ENCODE measurements at places on chromosomes 1 and 21.
A peak's percentile ranks its signal among the peaks of the same experiment; 100 is the strongest.

DNA sequence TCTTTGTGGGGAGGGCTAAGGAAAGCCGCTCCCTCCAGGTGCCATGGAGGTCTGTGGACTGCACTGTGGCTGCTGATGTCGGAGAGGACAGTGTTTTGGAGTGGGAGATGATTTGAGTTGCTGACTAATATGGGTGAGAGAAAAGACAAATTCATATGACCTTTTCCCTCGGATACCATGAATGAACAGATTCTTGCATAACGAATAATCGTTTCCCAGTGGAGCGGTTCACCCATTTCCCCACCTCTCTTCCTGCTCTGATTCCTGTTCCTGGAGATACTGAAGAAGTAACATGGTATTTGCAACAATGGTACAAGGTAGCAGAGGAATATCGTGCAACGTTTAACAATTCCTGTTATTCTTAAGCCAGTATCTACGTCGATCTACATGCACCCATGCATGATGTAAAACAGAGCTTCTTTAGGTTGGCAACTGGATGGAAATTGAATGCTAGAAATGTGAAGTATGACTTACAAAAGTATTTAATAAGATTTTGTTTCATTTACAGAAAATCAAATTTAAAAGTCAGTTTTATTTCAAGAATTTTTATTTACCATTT lies 227.1 kb downstream of the TOMM20 start:
- no peak for DNase-seq

GRCh38 chr1:45033356-45033755 lies 21.3 kb downstream of the UROD start:
- DNase-seq = no peak

DNA sequence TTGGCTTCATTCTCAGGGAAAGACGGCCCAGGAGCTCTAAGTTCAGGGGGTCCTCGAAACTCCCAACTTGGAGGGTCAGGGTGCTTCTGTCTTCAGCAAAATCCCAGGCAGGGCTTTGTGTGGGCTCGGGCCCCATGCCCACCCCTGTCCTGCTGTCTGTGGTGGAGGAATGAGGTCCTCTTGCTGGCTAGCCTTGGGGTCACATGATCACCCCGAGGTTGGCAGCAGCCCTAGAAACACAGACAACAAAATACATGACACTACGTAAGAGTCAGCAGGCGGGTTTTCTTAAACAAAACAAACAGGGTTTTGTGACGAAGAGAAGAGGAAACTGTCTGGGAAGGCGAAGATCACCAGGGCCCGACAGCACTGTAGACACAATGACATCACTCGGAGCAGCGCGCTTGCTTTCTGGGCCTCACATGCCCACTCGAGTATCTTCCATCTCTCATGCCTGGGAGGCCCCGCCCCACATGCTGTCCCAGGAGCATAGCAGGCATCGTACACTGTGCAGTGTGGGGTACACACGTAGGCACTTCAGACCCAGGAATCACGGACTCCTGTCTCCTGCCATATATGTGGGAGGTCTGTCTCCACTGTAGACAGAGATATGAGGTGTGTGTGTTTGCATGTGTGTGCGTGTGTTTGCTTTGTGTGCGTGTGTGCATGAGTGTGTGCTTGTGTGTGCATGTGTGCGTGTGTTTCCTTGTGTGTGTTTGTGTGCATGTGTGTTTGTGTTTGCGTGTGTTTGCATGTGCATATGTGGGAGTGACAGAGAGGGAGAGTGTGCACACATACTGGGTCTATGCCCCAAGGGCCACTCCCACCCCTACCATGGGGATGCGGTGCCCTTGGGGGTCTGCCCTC lies 94.7 kb downstream of the SIK1 start:
- no peak for DNase-seq

- no peak for DNase-seq
Measured at GRCh38 chr21:45018131-45019075, 56.0 kb upstream of the ADARB1 start.

- peak; percentile 33 for DNase-seq
Measured at GRCh38 chr1:41917835-41918449, 780 bp downstream of the HIVEP3 start.

GRCh38 chr1:219299420-219299819 lies 125.7 kb downstream of the LYPLAL1 start:
- no peak for DNase-seq

GRCh38 chr1:96649301-96649700 lies 72.3 kb upstream of the PTBP2 start:
- no peak for DNase-seq

DNA sequence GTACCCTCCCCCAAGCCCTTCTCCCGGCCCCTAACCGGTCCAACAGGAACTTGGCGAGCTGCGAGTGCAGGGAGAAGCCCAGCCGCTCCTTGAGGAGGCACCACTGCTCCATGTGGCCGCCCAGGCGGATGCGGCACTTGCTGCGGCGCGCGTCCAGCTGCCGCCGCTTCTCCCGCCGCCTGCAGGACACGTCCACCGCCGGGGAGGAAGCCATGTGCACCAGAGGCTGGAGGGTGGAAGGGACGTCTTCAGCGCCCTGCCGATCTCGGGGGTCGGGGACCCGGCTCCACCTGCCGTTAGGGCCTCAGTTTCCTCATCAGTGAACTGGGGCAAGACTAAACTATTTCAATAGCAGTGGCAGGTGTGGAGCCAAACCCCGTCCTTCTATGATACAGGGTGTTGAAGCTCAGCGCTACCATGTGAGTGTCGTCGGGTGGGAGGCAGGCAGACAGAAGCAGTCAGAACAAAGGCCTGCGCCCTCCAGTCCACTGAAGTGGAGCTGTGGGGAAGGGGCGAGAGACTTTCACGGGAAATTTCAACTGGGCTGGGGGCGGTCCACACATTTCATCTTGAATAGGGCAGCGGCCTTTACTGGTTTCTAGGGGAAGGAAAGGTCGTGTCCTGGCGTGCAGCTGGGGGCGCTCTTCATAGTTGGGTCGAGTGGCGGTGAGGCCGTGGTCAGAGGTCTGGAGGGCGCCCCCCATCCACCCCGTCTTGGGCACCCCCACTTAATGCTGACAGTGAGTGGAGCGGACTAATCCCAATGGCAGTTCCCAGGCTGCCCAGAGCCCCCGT lies 592 bp downstream of the ZNF692 start:
- peak; percentile 15 for DNase-seq

Measured in activated CD4-positive, alpha-beta T cell treated with anti-CD3 and anti-CD28 coated beads for 4 hours (primary cell).